ENCODE measurements at places on chromosomes 1 and 21.

DNA sequence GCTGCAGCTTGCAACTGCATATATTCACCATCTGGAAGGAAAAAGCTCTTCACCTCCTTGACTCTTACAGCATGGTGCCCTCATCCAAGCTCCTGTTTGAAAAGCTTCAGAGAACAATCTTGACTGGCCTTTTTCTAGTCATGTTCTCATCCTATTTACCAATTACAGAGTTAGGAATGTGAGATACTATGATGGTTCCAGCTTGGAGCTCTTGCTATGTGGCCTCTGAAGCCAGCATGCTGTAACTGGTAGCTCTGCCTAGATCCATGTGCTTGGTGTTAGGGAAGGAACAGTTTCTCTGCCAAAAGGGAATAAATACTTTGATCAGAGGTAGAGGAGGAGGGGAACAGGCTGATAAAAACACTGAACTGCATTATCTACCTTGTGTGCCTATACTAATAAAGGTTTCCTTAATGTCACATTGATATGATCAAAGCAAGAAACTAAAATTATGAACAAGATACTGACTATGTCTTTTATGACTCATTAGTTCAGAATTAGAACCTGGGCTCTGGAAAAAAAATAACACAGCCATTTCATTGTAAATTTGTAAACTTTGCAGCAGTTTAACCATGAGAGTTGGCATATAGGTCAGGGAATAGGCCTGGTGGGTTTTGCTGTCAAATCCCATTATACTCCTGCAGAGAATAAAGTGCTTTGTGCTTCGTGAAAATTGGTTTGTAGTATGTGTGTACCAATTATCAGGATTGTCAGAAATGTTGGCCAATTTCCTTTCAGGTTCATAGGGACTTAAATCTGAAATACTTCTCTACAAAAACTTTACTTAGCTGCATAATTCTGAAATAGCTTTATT, 92.7 kb downstream of the LEPR start:
- DNase-seq: no peak

- DNase-seq: no peak
These were observed 54.2 kb downstream of the NRIP1 start for GRCh38 chr21:15010645-15011044.

GRCh38 chr1:172326136-172326535, 94.3 kb upstream of the C1orf105 start:
- DNase-seq: peak; percentile 32

- DNase-seq: no peak
These were observed 61.1 kb downstream of the PLXNA2 start for GRCh38 chr1:208182880-208183645.

- no peak for DNase-seq
These were observed 12.1 kb upstream of the TSPEAR start for GRCh38 chr21:44723177-44724131.

DNA sequence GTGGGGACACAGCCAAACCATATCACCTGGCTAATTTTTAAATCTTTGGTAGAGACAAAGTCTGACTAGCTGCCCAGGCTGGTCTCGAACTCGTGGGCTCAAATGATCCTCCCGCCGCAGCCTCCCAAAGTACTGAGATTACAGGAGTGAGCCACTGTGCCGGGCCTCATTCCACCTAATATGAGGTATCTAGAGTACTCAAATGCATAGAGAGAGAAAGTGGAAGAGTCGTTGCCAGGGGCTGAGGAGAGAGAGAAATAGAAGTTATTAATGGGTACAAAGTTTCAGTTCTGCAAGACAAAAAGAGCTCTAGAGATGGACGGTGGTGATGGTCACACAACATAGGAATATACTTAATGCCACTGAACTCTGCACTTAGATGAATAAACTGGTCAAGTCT, 119.6 kb downstream of the TOMM20 start:
- no peak for DNase-seq

DNA sequence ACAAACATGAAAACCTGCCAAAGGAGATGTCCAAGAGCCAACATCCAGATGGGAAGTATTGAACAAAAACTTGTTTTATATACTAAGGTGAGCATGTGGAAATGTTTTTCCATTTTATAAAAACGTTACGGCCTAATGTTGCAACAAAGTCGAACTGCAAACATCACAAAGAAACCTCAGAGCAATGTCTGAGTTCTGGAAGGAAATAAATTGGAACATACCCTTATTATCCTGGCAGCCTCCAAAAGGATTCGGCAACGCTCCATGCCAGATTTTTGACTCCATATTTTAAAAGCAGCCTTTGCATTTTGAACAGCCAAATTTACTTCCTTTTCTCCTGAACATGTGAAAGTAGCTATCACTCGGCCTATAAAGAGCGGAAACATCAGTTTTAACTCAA, 3.3 kb downstream of the ALDH9A1 start:
- no peak for DNase-seq

Measured in foreskin fibroblast (primary cell).